ENCODE measurements at places on chromosomes 5 and 9.

DNA sequence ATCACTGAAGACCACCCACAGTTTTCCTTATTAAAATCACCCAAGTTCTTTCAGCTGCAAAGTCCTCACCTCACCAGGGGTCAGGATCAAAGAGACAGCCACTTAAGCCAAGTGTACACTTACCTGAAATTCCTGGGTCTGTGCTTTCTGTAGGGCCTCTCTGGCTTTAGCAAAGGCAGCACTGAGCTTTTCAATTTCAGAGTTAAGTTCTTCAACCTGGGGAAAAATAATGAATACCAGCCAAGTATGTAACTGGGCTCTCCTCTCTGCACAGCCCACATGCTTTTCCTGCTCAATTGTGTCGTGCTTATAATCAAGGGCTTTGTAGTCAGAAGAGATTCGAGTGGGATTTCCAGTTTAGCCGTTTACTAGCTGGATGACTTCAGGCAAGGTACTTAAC is 55.1 kb downstream of the CDK5RAP2 start:
- no peak for DNase-seq

DNA sequence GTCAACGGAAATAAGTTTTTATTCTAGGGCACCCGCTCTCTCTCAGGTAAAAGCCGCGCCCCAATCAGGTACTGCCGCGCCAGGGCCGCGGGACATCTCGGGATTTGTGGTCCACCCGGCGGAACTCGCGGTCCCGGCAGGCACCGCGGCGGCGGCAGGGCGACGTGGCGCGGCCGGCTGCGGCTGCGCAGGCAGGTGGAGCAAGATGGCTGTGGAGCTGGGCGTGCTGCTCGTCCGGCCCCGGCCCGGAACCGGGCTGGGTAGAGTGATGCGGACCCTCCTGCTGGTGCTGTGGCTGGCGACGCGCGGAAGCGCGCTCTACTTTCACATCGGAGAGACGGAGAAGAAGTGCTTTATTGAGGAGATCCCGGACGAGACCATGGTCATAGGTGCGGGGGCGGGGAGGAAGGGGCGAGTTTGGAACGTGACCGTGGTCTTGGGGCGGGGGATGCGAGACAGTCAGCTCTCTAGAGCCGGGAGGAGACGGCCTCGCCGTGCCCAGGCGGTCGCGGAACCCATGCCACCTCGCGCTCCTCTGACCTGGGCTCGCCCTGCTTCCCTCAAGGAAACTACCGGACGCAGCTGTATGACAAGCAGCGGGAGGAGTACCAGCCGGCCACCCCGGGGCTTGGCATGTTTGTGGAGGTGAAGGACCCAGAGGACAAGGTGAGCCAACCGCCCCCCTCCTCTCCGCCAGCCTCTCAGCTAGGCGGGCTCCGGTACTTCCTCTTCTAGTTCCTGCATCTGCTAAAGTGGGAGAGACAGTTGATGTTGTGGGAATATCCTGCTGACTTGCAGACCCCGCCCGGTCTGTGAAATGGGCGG is at the start of gene TMED9:
Gene TMED9 (plus strand): TSS at position 194 of the 825 bp plus-strand sequence. CDS start 12 bp downstream, at position 206.
- peak; percentile 32 for DNase-seq

DNA sequence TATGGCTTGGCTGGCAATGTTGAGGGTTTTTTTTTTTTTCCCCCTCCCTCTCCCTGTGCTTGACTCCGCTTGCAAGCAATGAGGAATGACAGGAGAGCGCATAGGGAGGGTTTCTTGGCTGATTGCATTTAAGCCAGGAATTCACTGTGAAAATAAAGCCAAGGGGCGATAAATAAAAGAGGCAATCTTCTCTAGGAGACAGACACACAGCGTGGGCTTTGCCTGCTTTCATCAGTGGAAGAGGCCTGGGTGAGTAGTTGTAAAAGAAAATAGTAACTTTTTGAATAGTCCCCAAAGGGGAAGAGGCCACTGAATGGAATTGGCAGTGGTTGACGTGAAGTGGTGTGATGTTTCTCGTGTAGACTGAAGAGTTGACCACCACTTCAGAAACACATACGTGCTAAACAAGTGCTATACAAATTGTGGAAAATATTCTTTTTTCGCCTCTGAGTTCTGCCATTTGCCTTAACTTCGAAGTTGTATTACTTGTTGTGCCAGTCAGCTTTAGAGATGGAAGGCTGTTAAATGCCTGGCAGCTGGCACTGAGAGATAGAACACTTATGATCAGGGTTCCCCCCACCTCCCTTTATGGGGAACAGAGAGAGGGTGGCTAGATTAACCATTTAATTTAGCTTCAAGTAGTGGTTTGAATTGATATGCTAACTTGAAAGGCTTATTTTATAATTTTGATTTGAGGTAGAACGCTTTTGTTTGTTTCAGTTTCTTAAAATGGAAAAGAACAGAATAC is 3.0 kb downstream of the ZSWIM6 start:
- DNase-seq: no peak

GRCh38 chr9:5416953-5417352 is 20.8 kb downstream of the PLGRKT start:
- DNase-seq: no peak

DNA sequence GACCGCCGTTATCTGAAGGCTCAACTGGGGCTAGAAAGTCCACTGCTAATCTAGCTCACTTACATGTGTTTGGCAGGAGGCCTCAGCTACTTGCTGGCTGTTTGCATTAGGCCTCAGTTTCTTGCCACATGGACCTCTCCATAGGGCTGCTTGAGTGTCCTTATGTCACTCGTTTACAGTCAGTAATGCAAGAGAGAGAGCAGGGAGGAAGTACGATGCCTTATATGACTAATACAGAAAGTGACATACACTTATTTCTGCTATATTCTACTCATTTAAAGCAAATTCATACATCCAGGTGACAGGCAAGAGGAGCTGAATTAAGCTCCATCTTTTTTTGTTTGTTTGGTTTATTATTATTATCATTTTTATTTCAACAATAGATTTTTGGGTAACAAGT is 179.6 kb downstream of the LURAP1L start:
- DNase-seq: no peak

GRCh38 chr5:43401827-43402226 is 10.4 kb downstream of the CCL28 start:
- no peak for DNase-seq

- no peak for DNase-seq
These were observed 289.1 kb upstream of the KLF4 start for GRCh38 chr9:107778661-107779060.

GRCh38 chr9:129632460-129632859 is 6.5 kb downstream of the NTMT1 start:
- no peak for DNase-seq

- DNase-seq: no peak
These were observed 20.7 kb upstream of the STX17 start for GRCh38 chr9:99885747-99886146.

DNA sequence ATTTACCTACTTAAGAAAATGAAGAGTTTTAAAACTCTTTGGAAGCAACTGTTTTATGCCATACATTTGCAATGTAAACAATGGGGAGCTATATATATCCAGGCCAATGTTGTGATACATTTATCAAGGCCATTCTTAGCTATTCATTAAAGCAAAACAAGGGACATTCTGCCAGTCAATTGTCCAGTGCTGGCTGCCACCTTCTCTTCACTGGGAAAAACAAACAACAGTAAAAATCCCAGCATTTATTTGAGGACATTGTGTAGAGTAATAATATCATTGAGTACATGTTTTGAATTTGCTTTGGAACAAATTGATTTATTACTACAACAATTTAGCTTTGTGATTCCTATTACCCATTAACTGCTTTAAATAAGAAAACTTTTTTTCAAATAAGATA is 1107.4 kb downstream of the DTWD2 start:
- DNase-seq: no peak

- no peak for DNase-seq
These were observed 60.1 kb upstream of the SPATA31C2 start for GRCh38 chr9:88198341-88198807.

DNA sequence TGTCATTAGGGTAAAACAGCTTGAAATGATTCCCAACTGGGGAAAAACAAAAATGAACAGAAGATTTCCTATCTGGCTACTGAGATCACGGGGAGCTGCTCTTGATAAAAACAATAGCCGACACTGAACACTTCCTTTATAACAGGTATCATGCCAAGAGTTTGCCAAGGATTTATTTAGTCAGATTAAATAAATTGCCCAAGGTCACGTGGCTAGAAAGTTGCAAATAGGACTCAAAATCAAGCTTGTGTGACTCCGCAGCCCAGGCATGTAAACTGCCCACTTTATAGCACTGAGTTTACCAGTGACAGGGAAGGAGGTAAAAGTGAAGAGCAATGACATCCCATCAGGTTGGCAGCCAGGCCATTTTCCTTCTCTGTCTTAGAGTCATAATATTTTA is 120.7 kb upstream of the ZNF618 start:
- no peak for DNase-seq

- DNase-seq: no peak
These were observed 33.0 kb upstream of the RASGRF2 start for GRCh38 chr5:80926979-80927656.

GRCh38 chr9:76926846-76927245 is 20.9 kb upstream of the PRUNE2 start:
- DNase-seq: no peak

DNA sequence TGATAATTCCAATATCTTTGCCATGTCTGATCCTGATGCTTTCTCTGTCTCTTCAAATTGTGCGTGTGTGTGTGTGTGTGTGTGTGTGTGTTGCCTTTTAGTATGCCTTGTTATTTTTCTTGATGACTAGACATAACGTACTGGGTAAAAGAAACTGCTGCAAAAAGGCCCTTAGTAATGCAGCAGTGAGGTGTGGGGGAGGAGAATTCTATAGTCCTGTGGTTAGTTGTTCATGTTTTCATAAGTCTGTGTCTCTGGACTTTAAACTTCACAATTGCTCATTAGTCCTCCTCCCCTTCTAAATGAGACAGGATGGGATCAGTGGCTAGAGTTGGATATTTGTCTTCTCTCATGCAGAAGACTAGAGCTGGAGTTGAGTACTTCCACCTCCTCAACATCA is 346.2 kb upstream of the IRX1 start:
- no peak for DNase-seq

GRCh38 chr9:18429070-18429469 is 44.9 kb upstream of the ADAMTSL1 start:
- no peak for DNase-seq

DNA sequence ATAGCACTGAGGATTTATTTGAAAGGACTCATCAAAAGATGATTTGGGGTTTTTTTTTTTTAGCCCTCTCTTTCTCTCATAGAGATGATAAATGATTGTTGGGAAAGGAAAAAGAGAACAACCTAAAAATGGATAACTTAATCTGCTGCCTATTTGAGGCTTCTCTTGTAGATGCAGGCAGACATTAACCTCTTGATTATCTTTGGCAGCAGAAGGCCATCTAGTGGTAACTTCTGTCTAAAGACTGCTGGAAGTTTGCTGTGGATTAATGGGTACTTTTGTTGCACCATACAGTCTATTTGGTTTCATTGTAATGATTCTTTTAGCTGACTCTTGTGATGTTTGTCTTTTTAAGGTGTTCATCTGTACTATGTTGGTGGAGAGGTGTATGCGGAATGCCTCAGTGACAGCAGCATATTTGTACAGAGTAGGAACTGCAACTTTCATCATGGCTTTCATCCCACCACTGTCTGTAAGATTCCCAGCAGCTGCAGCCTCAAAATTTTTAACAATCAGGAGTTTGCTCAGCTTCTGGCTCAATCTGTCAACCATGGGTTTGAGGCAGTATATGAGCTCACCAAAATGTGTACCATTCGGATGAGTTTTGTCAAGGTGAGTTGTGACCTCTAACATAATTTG is 18.8 kb downstream of the SMIM32 start:
- DNase-seq: no peak

GRCh38 chr9:112705768-112706427 is 12.0 kb downstream of the INIP start:
- peak; percentile 49 for DNase-seq

DNA sequence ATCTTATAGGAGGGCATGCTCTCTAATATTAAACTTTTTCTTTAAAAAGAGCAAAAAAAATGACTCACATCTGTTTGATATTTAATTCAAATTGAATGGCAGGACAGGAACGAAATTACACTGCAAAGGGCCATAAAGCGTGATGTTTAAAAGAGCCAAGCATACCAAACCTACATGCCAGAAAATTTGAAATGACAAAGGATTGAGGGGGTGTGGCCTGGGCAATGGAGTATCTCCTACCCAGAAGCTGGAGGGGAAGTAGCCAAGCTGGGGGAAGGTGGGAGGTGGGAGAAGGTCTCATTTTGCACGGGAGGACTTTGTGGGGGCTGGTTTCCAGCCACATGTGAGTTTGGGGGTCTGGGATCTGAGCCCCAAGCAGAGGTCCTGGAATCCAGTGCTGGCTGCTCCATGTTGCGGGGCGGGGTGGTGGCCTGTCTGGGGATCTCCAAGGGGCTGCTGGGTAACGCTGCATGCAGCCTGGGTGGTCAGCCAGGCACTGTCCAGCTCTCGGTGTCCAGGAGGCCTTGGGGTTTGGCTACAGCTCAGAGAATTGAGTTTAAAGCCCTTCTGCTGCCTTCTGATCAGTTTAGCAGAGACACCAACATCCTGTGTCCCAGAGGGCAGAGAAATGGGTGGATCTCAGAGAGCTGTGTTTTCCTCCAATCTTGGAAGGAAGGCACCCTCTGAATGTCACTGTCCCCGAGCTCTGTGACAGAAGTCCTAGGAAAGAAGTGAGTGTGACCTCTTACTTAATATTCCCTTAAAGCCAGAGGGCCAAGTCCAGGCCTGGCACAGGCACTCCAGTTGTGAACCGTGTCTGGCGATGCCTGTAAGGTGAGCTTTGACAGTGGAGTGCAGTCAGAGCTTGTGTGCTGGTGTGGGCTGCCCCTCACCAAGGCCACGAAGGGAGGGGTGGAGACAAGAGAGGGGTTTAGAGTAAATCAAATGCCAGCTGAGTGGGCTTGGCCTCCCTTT is 7.6 kb downstream of the DCANP1 start:
- no peak for DNase-seq

DNA sequence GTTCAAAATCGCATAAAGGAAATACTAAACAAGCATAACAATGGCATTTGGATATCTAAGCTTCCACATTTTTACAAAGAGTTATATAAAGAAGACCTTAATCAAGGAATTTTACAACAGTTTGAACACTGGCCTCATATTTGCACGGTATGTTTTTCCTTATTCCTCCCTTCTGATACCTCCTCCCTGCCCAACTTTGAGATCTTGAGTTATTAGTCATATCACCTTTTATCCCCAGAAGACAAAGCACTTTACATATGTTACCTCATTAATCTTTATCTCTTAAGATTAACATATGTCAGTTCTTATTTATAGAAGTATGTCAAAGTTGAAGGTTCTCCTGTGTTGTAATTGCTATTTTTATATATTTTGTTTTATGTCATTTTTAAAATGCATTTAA is 29.8 kb downstream of the TDRD7 start:
- no peak for DNase-seq

- no peak for DNase-seq
These were observed 106.5 kb upstream of the PARP8 start for GRCh38 chr5:50559955-50560354.

DNA sequence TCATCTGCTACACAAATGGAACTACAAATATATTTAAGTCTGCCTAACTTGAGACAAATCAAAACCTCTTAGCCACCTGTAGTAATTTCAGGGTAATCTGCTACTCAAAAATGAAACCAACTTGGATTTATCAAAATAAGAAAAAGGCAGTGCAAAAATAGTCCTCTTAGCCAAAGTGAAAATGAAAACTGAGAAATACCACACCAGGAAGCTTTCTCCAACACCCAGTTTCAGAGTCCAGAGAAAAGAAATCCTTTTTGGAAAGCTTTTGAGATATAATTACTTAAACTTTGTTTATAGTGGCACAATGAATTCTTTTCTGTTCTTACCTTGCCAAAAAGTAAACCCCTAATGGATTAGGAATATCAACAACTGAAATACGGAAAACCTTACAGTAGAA is 990.4 kb downstream of the EFNA5 start:
- DNase-seq: no peak

- no peak for DNase-seq
These were observed 24.8 kb upstream of the IER5L start for GRCh38 chr9:129202613-129203555.

- no peak for DNase-seq
These were observed 202.1 kb downstream of the DEPDC1B start for GRCh38 chr5:60497706-60498500.

Data from urinary bladder (tissue), 4 donors.